ENCODE measurements at places on chromosomes 11 and 22. TPM values are rescaled to one million over a fixed set of nuclear protein-coding genes. Genes with fewer than 3 reads are reported as not detected.

DNA sequence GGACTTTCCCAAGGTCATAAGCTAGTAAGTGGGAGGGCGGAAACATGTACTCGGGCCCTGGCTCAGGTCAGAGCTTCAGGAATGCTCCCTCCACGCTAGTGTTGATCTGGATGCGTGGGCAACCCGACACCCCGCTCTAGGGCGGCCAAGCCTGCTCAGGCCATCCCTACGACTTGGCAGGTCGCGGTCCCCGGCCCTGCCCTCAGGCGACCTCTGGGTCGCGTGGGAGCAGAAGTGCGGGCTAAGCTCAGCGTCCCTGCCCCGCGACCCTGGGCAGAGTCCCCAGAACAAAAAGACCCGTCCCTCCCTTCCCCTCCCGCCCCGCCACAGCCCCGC is 781 bp upstream of the TEF start:
- no peak for DNase-seq

- DNase-seq: peak; percentile 28
These were observed 15.8 kb downstream of the IGLL5 start for GRCh38 chr22:22903355-22903777.

DNA sequence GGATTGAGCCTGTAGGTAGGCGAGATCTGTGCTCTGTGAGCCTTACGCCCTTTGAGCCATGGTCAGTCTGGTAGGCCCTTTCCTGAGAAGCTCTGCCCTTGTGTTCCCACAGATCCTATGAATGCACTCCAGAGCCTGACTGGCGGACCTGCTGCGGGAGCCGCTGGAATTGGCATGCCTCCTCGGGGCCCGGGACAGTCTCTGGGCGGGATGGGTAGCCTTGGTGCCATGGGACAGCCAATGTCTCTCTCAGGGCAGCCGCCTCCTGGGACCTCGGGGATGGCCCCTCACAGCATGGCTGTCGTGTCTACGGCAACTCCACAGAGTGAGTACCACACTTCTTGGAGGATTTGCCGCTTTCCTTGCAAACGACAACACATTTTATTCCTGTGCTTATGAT is 47.4 kb downstream of the MED15 start:
- no peak for DNase-seq

DNA sequence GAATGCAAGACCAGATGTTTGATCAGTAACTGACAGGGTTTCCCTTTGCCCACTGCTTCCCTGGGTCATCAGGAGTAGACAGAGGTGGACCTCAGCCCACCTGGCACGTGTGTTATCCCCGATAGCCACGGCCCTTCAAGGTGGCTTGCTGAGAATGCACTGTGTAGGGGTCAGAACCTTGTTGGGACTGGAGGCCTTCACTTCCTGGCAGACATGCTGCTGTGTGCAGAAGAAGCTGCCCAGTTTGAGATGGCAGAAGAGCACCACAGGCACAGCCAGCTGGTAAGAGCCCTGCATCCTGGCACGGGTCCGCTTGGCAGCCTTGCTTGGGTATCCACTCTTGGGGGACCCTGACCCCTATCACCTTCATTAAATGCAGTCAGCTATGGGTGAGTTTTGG is 81.8 kb downstream of the SFI1 start:
- no peak for DNase-seq

DNA sequence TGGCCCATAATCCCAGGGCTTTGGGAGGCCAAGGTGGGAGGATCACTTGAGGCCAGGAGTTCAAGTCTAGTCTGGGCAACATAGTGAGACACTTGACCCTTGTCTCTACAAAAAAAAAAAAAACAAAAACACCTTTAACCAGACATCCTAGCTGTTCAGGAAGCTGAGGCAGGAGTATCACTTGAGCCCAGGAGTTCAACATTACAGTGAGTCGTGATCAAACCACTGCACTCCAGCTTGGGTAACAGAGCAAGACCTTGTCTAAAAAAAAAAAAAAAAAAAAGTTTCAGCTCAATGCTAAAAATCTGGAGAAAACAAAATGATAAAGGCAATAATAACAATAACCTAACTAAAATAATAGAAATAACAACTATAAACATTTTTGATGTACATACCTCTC is 22.6 kb upstream of the APLP2 start:
- no peak for DNase-seq

- DNase-seq: no peak
These were observed 117.0 kb downstream of the FBXO7 start for GRCh38 chr22:32591620-32592019.

- DNase-seq: no peak
These were observed 230.8 kb downstream of the CTTN start for GRCh38 chr11:70628855-70629844.

- DNase-seq: no peak
These were observed 62.6 kb downstream of the CWC15 start for GRCh38 chr11:94910779-94911178.

- no peak for DNase-seq
These were observed 4.8 kb upstream of the PRR33 start for GRCh38 chr11:1896468-1896867.

DNA sequence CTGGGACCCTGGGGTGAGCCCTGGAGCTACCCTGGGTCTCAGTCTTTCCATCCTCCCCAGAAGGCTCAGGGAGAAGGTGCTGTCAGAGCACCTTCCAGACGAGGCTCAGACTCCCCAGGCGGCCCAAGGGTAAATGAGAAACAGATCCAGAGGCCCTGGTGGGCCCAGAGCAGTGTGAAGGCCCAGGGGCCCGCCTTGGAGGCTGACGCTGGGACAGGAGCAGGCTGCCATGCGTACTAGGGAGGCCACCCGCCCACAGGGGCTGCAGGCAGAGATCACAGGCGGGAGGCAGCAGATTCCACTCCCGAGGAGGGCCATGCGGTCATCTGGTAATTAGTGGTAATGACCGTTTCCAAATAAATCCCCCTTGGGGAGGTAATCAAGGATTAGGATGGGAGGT is 5.2 kb downstream of the WNT11 start:
- DNase-seq: no peak

DNA sequence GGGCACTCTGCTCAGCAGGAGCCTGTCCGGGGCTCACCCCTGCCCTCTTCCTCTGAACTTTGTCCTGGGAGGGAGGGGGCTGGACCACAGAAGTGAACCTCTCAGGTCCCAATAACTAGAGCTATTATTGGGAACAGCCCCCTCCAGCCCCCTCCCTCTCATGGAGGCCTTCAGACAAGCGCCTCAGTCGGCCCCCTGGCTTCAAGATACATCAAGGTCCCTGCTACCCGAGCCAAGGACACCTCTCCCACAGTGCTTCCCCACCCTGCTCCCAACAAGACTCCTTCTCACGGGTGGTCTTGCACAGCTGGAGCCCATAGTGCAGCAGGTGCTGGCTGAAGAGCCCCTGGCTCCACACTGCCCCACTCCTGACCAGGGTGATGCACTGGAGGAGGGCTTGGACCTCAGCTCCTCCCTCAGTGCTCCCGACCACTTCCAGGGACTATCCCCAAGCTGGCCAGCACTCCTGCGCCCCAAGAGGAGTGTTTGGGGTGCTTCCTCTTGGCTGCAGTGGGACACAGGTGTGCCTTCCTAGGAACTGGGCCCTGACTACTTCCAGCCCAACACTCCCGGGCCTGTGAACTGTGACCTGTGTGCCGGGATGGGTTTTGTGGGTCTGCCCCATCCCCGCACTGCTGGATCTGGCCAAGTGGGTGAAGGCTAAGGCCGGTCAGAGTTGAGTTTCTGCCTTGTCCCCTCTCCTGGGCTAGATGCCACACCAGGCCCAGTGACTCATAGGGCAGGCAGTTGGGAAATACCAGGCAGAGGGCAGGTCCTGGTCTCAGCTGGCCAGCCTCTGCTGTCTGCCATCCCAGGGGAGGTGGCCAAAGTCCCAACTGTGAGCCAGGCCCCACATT is 2.2 kb downstream of the PNPLA2 start:
- DNase-seq: no peak

- no peak for DNase-seq
These were observed 15.7 kb downstream of the BARX2 start for GRCh38 chr11:129391360-129391759.

DNA sequence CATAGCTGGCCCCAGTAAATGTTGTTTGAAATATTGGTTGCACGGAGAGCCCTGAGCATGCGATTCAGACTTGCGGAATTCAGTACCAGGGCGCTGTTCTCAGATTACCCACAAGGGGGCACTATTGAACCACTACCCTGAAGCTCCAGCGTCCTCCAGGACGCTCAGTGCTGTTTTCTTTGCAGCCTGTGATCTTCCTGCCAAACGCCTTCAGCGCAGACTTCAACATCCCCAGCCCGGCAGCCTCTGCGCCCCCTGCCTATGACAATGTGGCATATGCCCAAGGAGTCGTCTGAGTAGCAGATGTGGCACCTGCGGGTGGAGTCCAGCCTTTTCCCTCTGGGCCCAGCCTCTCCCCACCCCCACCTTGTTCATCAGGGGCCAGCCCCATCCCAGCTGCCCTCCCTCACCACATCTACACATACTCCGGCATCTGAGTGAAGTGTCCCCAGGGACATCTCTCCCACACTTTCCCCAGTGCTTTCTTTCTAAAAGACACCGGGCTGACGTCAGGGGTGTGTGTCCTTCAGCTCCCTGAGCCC is 9.6 kb upstream of the MS4A10 start:
- DNase-seq: peak; percentile 87

- no peak for DNase-seq
These were observed 83.6 kb upstream of the PRR5 start for GRCh38 chr22:44618400-44618799.

DNA sequence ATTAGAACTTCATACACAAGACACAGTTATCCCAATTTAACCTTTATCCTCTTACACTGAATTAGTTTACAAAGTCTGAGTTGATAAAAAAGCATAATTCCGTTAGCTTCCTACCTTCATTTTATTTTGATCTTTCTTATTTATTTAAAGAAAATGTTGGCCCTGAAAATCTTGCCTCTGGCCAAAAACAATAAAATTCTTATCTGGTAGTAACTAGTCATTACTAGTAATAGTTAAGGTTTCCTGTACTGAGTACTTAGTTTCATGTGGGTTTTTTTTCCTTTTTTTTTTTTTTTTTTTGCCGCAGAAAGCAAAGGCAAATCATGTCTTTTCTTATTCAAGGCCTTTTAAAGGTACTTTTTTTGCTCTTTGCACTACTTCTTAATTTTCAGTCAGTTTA is 120.6 kb downstream of the PAX6 start:
- DNase-seq: no peak

- DNase-seq: no peak
These were observed 148.7 kb upstream of the ISX start for GRCh38 chr22:34917239-34917638.

DNA sequence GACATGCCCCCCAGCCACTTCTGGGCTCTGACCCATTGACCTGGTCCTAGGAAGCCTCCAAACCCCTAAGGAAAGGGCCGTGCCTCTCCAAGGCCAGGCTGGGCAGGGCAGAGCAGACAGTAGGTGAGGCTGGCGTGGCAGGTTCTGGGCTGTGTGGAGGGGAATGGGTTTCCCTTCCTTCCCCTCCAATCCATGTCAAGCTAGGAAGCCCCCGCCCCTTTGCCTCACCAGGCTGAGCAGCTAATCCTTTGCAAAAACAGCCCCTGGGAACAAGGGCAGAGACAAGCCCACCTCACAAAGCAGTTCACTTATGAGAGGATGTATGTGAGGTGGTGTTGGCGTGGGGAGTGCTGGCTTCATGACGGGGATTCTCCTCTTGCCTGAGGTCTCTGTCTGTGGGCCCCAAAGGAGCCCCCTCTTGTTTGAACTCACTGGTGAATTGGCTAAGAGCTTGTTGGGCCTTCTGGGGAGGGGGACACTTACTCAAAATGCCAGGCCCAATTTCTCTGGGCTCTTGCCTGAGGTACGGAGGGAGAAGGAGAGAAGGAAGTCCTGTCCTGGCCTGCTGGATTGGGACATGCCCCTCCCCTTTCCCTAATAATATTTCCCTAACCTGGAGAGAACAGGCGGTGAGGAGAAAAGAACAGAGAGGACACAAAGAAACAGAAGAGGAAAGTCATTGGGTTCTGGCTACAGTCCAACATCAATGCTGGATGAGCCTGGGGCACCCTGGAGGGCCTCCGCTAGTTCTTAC is 1.6 kb upstream of the TRIM29 start:
- no peak for DNase-seq

GRCh38 chr11:100673063-100673462 is 14.0 kb upstream of the ARHGAP42 start:
- DNase-seq: no peak

DNA sequence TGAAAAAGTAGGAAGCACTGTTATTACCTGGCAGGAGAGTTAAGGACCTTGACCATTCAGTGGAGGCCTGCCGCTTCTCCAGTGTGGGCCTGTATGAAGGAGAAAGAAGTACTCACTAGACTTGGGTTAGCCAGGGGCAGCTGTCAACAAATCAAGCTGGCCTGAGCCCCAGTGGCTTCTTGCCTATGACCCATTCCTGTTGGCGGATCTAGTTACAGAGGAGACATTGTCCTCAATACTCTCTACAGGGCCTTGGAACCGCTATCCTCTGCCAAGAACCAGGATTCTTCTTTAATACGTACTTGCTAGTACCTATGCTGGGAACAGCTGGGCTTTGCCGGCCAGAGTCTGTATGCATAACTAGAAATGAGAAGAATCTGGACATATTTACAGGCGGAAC is 68.1 kb downstream of the ALX4 start:
- DNase-seq: no peak

GRCh38 chr22:27627444-27627833 is 174.1 kb downstream of the MN1 start:
- no peak for DNase-seq

GRCh38 chr22:27226666-27227065 is 569.3 kb downstream of the MIAT start:
- DNase-seq: no peak

DNA sequence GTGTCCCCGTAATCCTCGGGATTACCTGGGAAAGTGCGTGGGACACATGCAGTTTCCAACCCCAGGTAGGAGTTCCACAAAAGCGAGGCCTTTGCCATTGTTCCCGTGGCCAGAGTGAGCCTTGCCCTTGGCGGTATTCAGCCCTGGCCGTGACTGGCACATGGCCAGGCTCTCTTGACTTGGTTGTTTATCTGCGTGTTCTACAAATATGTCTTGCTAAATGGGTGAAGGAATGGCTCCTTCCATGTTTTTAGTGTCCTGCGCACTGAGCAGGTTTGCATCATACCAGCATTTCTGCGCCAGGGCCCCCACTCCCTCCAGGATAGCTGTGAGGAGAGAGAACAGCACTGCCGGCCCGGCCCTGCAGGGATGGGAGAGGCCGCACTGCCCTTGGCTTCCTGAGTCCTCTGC is 20.0 kb downstream of the POLR3H start:
- no peak for DNase-seq

CBLIF gene
- polyA plus RNA-seq: not detected

TSPAN32 gene
- polyA plus RNA-seq: 3.0 TPM

PAMR1 gene
- 12.1 TPM for polyA plus RNA-seq

MLC1 gene
- 1.2 TPM for polyA plus RNA-seq

SCARF2 gene
- polyA plus RNA-seq: 13.1 TPM

GLB1L3 gene
- 0.08 TPM for polyA plus RNA-seq

All from forelimb muscle (tissue), 1 donor.